ENCODE measurements at places on chromosomes 2 and 18.

- no peak for DNase-seq
Measured at GRCh38 chr2:215888680-215889079, 124.7 kb downstream of the MREG start.

DNA sequence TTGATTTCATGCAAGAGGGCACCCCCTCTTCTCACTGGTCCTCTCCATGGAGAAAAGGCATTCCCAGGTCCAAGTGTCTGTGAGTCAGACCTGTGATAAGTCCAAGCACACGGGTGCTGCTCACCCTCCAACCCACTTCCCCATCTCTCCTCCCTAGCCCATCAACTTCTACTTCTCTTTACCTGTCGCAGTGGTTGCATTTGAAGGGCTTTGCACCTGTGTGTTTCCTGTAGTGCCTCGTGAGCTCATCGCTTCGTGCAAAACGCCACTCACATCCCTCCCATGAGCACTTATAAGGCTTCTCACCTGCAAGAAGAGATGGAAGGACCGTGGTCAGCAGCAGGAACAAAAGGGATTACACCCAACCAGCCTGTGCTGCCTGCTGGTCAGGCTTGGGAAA is 77.5 kb downstream of the KLF7 start:
- DNase-seq: no peak

- DNase-seq: no peak
Measured at GRCh38 chr2:224793946-224794345, 77.8 kb upstream of the CCDC195 start.

GRCh38 chr2:113180131-113180946 is 6.6 kb downstream of the PSD4 start:
- DNase-seq: no peak

DNA sequence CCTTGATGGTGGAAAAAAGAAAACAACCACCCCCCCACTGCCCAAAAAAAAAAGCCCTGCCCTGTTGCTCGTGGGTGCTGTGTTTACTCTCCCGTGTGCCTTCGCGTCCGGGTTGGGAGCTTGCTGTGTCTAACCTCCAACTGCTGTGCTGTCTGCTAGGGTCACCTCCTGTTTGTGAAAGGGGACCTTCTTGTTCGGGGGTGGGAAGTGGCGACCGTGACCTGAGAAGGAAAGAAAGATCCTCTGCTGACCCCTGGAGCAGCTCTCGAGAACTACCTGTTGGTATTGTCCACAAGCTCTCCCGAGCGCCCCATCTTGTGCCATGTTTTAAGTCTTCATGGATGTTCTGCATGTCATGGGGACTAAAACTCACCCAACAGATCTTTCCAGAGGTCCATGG is 28.0 kb downstream of the MAL start:
- no peak for DNase-seq

DNA sequence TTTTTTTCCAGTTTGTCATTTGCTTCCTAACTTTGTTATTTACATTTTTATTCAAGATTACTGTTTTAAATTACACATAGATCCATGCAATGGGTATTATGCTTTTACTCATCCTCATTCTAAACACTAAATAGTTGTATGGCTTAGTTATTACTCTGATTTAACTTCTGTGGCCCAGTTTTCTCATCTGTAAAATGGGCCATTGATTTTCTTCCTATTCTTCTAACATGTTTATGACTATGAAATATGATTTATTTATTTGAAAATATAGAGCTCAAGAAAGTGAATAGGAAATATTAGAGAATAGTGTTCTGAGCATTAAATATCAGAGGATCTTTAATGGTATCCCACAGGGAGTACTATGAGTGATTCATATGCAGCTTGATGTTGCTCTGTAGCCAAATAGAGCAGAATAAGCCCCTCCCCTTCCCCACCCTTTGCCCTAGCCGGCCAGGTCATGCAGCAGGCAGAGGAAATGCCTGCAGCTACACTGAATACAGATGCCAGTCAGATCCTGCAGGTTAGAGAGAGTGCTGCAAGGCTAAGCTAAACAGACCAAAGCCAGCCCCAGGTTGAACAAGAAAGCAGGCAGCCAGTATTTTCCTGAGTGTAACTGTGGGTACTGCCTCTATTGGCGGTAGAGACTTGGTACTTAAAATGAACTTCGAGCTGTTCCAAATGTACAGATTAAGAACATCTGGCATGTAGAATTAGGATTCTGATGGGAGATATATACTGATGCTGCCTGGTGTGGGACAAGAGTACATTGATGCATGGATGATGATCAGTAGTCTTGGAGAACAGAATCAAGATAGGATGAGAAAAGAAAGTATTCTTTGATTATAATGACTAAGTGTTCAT is 11.7 kb upstream of the ACYP2 start:
- DNase-seq: no peak

- no peak for DNase-seq
Measured at GRCh38 chr2:54967269-54967668, 83.0 kb downstream of the RTN4 start.

DNA sequence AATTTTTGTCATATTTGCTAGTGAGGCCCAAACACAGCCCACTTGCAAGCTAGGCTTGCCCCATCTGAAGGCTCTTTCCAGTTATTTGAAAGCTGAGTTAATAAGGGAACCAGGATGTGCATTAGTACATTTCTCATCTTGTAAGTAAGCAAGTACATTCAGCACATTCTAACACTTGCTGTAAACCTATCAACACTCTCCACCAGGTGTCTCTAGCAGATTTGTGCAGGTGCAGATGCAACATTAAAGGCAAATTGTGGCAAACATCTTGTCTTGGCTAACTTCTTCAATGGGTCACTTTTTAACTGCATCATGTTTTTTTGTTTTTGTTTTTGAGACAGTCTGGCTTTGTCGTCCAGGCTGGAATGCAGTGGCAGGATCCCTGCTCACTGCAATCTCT is 25.3 kb upstream of the MFSD6 start:
- DNase-seq: no peak

DNA sequence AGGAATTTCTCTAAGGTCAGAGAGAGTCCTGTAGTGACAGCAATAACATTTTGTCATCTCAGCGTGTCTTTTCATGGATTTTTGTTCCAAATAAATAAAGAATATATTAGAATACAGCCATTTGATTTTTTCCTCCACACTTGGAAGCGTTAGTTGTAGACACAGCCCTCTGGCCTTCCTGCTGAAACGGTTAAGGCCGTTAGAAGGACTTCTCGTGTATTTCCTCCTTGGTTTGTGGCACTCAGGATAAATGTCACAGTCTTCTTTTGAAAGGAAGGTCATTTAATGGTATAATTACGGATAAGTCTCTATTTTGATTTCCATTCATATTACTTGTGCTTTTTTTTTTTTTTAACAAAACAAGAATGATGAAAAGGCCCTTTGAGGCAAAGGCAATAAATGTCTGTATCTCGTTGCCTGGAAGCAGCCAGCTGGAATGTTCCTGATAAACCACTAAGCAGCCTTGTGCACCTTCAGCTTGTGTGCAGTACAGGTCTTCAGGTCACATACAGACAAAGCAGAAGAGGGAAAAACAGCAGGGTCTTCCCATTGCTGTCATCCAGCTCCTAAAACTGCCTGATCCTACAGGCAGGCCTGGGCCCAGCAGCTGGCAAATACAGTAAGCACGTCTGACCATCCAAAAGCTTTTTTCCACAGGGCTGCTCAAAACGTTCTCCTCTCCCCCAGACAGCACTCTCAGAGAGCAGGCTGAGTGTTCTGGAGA is 14.4 kb downstream of the EFR3B start:
- no peak for DNase-seq

DNA sequence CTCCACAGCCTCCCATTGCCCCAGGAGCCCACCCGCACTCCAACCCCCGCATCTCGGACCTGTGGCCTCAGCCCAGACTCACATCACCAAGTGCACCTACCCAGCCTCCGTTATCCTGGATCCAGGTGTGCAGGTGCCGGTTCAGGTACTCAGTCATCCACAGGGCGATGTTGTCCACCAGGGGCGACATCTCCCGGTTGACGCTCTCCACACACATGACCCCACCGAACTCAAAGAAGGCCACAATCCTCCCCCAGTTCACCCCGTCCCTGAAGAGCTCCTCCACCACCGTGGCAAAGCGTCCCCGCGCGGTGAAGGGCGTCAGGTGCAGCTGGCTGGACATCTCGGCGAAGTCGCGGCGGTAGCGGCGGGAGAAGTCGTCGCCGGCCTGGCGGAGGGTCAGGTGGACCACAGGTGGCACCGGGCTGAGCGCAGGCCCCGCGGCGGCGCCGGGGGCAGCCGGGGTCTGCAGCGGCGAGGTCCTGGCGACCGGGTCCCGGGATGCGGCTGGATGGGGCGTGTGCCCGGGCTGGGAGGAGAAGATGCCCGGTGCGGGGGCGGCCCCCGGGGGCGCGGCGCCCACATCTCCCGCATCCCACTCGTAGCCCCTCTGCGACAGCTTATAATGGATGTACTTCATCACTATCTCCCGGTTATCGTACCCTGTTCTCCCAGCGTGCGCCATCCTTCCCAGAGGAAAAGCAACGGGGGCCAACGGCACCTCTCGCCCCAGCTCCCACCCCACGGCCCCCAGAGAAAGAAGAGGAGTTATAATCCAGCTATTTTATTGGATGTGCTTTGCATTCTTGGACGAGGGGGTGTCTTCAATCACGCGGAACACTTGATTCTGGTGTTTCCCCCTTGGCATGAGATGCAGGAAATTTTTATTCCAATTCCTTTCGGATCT is 1.3 kb downstream of the BCL2 start:
- DNase-seq: no peak

DNA sequence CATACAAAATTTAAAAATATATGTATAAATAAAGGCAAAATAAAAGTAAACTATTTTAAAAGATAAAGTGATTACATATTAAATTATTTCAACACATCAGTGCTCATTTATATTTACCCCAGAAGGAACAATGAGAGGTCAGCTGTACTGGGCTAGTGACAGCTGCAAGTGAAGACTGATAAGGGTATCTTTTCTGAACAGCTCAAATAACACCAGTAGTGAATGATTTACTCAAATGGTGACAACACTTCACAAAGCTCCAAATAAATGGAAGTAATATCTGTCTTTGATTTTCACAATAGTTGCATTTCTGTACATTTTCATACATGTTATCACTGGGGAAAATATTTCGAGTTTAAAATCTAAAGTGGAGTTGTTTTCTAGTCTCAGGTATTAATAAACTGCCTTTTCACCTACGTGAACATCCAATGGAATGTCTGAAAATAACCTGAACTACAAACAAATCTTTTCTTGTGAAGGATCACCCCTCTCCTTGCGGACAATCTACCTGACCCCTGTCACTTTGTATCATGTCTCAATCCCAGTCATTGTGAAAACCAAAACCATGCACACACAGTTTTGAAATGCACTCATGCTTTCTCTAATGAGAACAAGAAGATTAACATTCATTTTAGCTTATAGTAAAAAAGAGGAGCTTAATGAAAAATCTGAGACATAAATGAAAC is 1928.8 kb upstream of the CELF4 start:
- DNase-seq: no peak

- DNase-seq: no peak
Measured at GRCh38 chr18:76306685-76307292, 188.3 kb downstream of the ZNF516 start.

GRCh38 chr2:136225950-136226835 is 108.2 kb upstream of the CXCR4 start:
- DNase-seq: no peak

- DNase-seq: no peak
Measured at GRCh38 chr2:24209389-24210105, 34.7 kb downstream of the FAM228A start.

- DNase-seq: peak; percentile 87
Measured at GRCh38 chr2:111618226-111618977, 265.6 kb downstream of the ANAPC1 start.

DNA sequence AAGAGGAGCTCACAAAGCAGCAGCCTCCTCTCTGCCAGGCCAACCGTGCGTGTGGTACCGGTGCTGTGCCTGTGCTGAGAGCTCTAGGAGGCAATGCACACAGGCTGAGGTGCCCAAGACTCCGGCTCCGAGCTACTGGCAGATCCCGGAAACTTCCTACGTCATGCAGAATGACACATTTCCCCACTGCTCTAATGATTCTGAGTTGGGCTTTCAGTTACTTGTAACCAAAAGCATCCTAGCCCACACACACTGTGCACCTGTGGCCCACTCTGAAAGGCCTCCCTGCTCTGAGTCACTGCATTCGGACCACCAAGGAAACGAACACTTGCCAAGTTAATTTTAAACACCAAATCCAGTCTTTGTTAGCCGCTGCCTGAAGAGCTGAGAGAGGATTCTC is 9.3 kb upstream of the RNU4ATAC start:
- no peak for DNase-seq

- no peak for DNase-seq
Measured at GRCh38 chr2:181841079-181841478, 50.5 kb upstream of the ITPRID2 start.
